ENCODE measurements at places on chromosomes 7 and 10.

DNA sequence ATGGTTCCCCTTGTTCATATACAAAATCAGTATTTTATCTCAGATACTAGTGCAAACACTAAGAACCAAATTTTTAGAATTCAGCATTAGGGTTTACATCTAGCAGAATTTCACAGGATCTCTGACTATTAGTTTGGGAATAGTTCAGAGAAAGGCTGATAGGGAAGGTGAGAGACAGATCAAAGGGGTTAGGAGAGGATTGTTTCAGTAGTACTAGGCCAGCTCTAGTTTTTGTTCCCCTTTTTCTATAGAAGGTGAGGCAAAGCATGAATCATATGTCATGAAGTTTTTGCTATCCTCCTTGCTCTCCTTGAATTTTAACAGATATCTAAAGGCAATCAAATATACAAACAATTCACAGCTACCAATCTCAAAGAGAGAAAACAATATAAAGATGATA, 26.1 kb upstream of the CTNNA3 start:
- DNase-seq = no peak

DNA sequence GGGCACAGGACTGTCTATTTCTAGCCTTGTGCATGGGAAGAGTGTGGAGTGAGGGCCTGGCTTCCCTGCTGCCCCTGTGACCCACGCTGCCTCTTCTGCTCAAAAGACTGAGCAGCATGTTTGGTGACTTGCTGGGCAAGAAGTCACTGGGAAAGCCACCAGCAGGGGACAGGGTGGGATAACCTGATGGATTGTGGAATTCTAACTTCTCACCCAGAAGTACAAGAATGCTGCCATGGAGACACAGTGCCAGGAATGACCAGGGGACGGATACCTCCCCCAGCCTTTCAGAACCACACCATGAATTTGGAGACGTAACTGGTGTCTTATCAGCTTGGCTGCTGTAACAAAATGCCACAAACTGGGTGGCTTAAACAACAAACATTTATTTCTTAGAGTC, 28.4 kb downstream of the GALNTL5 start:
- no peak for DNase-seq

GRCh38 chr10:124693396-124693795, 50.8 kb downstream of the FAM53B start:
- no peak for DNase-seq

DNA sequence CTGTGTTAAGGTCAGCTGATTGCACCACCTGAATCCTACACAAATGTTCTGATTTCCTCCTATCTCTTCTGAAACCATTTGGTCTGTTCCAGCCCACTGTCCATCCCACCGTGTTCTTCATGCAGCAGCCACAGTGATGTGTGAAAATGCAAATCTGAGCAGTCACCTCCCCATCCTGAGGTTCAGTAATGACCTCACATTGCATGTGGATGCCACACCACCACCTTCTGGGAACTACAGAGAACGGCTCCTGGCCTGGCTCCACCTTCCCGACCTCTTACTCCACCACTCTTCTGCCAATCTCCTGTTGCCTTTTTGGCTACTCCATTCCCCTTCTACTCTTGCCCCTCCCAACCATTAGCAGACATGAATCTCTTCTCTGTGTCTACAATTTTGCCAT, 244.4 kb downstream of the TNS3 start:
- DNase-seq = no peak

GRCh38 chr7:39062811-39063210, 85.1 kb downstream of the POU6F2 start:
- no peak for DNase-seq

GRCh38 chr7:44306606-44307005, 18.8 kb downstream of the CAMK2B start:
- no peak for DNase-seq

DNA sequence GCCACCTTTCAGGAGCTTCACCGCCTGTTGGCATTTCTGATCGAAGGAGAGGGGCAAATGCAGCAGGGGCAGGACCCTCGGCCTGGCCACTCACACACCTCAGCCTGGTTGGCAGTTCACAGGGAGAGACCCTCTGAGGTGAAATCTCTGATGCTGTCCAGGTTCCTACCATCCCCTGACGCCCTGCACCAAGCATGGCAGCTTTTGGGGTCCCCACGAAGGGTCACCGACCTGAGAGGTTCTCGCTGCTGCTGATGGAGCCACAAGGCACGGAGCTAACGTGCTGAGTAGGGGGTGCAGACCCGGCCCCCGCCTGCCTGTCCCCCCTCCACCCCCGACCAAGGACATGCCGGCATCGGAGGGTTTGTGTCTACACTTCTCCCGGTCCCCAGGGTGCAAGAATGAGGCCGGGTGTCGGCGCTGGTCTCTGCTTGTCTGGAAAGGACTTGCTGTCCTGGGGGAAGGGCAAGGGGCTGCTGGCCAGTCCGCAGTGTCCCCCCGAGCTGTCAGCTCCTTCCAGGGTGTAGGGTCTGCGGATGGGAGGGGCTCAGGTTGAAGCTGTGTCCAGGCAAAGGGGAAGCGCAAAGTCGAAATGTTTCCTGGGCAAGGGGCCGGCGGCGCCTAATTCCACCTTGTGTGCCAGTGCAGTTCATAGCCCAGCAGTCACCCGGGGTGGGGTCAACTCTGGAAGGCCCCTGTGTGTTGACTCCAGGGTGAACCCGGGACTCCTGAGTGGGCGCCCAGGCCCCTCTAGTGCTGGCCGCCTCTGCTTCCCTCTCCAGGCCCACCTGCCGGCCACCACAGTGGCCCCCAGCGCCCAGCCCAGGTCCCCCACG, 132.6 kb downstream of the DNAJB6 start:
- no peak for DNase-seq

- no peak for DNase-seq
Measured at GRCh38 chr10:68096913-68097516, 12.3 kb upstream of the MYPN start.

GRCh38 chr7:33191340-33191739, 62.0 kb downstream of the BBS9 start:
- DNase-seq = no peak

GRCh38 chr7:34064519-34065158, 159.3 kb downstream of the BMPER start:
- DNase-seq = no peak

Measured in activated naive CD8-positive, alpha-beta T cell treated with anti-CD3 and anti-CD28 coated beads, Interleukin-2, amount 50 U/mL, for 24 hours (primary cell).